ENCODE measurements at places on chromosomes 1 and 21.

DNA sequence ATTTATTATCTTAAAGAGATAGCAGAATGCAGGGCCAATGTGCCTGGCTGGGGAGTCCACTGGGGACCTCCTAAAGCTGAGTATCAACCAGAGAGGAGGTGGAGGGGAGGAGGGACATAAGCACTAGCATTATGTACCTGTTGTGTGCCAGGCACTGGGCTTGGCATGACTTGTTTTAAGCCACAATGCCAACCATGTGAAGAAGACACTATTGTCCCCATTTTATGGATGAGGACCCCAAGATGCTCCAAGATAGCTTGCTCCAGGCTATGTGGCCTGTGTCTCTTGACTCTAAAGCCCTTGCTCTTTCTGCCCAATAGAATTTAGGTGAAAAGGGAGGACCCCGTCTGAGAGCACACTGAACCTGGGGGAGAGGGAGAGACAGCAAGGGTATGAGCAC lies 111.3 kb downstream of the GLIS1 start:
- DNase-seq, result no peak

DNA sequence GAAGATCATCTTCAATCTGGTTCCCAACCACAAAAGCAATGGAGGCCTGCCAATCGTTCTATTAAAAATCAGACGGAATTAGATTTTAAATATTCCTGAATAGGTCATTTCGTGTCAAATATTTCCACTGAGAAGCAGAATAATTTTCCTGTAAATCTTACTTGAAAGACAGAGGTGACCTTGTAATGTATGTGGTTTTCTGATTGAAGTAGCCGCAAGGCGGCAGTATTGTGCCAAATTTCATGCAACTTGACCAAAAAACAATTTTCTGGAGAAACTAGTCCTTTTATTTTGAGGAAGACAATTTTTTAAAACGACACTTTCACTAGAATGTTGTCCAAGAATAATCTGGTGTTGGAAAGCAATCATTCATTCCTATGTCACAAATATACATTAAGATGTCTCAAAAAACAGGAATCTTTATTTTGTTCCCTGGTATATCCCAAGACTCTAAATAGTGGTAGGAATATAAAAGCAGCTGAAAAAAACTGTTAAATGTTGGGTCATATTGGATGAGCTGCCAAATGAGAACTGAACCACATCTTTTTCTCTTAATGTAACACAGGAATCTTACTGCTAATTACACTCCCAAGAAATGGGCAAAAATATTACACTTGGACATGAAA lies 33.6 kb downstream of the SPAG17 start:
- no peak for DNase-seq

- no peak for DNase-seq
Measured at GRCh38 chr1:155860970-155861510, 1.7 kb downstream of the SYT11 start.

DNA sequence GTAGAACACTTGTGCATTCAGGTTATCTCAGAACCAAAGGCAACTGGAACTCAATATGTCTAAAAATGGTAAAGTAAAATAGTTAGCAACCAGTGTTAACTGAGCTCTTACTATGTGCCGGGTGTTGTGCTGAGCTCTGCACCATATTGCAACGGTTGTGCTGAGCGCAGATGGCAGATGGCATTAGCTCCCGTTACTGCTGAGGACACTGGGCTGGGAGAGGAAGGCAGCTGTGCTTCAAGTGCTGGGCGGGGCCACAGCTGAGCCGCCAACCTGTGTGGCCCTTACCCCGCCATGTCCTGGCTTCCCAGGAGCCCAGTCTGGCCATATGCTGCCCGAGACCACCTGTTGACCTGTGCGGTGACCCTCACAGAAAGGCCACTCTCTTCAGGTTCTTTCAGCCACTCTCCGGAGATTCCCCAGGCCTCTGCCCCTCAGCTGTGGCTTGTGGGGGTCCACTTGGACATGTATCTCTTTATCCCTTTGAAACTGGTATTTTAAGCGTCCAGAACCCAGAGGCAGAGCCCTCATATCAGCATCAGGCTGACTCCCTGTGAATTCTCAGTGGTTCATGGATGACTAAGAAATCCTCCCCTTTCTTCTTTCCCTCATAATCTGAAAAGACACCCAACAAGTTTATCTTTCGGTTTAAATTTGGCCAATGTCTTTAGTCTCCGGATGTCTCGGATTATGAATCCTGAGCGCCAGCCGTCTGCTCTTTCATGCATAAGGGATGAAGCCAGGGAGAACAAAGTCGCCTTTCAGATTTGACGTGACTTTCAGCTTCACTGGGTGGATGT lies 26.4 kb downstream of the LDLRAP1 start:
- no peak for DNase-seq

DNA sequence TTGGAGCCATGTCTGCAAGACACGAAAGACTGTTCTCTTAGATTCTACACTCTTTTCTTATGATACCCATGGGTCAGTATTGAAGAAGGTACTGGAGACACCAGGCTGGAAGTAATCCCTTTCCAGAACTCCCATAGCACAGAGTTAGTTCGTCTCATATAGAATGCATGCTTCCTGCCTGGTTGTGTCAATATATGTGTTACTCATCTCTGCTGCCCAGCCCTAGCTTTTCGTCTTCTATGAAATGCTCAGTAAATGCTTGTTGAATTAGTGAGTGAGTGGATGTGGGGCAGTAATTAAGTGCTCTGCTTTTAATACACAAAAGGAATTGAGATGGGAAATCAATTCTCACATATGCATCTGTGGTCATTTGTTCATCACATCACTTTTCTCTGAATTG lies 32.1 kb downstream of the ADCY10 start:
- no peak for DNase-seq

DNA sequence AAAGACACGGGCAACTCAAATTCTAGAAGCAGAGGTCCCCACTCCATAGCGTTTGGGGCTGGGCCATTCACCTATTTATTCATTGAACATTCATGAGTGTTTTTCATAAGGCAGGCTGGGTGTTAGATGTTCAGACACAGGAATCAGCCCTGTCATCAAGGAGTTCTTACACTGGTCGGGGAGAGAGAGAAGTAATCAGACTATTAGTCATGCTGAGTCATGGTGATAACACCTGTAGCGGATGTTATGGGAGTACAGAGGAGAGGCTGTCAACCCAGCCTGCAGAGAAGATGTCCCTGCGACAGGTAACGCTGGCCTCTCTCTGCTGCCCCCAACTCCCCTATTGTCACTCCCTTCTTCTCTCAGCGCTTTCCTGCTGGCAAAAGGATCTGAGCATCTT lies 17.2 kb downstream of the LY9 start:
- no peak for DNase-seq

DNA sequence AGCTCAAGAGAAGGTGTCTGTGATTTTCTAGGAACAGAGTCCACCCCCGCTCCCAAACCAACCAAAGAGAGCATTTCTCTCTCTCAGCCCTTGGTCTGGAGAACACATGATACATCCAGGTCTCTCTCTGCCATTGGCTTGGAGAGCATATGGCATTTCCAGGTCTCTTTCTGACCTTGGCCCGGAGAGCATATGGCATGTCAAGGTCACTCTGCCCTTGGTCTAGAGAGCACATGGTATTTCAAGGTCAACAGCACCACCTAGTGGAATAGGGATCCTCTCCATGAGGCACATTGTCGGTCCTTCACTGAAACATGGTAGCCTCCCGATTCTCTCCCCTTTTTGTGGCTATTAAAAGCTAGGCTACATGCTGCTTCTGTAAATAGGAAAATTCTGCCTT lies 437.7 kb upstream of the OLFM3 start:
- DNase-seq, result no peak

- DNase-seq, result no peak
Measured at GRCh38 chr1:40299366-40300248, 17.5 kb downstream of the COL9A2 start.
